Gastrocnemius medialis (tissue), 4 donors: ENCODE measurements at places on chromosomes 3 and 15.

- DNase-seq: no peak
Observed at GRCh38 chr15:29857221-29857789, 35.0 kb upstream of the TJP1 start.

GRCh38 chr3:18841422-18842343, 306.6 kb upstream of the KCNH8 start:
- DNase-seq: no peak

- no peak for DNase-seq
Observed at GRCh38 chr3:58021962-58022361, 13.7 kb downstream of the FLNB start.

DNA sequence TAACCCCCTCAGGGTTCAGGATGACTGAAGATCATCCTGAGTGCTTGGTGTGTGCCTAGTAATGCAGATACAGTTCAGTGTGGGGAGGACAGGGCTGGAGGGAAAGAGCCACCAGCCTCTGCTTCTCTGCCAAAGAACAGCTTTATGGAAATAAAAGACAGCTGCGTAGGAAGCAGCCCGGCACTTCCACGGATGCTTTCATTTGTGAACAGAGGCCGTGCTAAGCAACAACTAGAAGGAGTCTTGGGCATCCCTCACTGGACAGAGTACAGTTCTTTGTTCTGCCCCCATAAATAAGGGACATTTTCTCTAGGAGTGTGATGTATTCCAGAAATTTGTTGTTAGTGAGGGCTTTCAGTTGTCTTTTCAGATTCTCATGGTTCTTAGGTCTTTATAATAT, 194.8 kb upstream of the RGMA start:
- DNase-seq: no peak

DNA sequence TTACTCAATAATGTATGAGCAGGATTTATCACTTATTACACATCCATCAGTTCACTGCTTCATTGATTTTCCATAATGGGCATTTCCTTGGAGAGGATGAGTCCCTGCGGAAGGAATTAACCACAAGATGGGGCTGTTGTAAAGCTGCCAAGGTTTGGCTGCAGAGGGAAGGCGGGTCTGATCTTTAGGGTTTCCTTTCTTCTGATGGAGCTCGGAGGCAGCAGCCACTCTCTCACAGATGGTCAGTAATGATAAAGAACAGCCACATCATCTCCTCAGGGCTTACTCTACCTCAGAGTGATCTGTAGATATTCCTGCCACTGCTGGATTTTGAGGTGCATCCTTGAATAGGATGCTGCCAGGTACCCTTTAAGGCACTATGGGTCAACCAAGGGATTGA, 115.2 kb downstream of the USP13 start:
- no peak for DNase-seq

GRCh38 chr3:37174532-37175126, at the start of gene LRRFIP2:
TSS of gene LRRFIP2 (minus strand) at chr3:37174582. CDS start at chr3:37148983, 25,599 bp downstream.
- DNase-seq: no peak

DNA sequence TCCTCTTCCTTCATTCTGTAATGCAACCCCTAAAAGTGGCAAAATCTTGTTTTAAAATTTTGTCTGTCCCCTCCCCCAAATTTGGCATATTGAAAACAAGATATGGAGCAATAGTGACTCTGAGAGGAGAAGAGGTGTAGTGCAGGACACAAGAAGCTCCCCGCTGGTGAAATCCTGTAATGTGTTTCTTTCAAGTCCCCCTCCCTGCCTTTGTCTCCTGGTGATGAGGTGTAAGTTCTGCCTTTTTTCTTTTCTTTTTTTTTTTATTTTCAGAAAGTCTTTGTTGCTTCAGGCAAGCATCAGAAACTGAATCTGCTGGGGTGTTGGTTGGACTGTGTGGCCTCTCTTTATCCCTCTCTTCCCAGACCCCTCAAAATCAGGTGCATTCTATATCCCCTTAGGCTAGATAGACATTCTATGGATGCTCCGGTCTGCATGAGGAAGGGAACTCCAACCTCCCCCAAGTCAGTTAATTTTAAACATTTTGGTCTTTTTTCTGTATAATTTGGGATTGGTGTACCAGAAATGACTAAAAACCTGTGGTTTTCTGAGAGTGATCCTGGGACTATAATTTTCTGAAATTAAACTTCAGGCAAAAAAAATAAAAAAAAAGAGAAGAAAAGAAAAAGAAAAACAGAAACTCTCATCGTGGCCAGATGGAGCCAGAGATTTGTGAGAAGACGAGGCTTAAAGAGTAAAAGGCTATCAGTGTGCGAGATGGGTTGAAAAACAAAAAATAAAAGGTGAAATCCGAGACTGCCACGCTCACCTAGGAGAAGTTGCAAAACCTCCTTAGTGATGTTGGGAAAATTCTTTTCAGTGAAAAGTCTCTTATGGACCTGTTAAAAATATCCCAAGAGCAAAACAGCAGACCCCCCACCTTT, 21.4 kb downstream of the ACKR2 start:
- no peak for DNase-seq

DNA sequence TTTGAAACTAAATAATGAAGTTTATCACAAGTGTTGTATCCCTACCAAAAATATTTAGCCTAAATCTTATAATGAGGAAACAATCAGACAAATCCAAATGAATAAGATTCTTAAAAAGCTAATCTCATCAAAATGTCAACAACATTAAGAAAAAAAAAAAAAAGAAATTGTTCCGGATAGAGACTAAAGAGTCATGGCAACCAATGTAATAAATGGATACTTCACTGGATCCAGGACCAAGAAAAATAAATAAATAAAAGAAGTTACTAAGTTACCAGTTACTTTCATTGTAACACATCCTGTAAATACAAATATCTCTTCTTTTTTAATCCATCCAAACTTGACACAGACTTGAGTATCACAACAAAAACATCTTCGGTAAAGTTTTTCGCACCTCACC, 607 bp downstream of the MRPL47 start:
- DNase-seq: no peak

DNA sequence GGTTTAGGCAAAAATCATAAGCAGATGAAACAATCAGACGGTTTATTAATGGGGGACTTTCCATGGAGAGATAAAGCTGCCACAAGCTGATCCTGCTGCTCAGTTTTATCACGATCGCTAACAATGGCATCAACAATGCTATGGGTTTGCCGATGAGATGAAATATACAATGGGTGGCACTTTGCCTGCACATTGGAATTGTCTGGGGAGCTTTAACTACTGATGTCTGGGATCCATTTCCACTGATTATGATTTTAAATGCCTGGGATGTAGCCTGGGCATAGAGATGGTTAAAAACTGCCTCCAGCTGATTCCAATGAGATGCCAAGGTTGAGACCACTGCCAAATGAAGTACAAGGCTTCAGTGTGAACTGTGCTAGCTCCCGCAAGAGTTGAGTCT, 30.8 kb downstream of the CRYGS start:
- no peak for DNase-seq

DNA sequence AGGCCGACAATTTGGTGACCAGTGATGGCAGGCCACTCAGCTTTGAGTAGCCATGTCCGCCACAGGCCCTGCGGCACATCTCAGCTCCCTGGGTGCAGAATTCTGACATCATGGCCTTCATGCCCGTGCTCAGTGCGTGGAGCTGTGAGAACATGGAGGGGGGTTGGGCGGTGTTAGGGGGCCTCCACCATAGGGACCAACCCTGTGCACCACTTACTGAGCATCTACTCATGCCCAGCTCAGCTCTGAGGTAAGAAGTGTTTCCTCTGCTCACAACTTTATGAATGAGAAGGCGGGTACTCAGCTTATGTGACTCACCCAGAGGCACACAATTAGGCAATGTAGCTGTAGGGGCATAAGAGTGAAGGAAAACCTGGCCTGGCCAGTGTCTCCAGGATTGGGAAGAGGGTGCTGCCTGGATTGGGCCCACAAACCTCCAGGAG, 10.5 kb downstream of the ACOX2 start:
- no peak for DNase-seq

DNA sequence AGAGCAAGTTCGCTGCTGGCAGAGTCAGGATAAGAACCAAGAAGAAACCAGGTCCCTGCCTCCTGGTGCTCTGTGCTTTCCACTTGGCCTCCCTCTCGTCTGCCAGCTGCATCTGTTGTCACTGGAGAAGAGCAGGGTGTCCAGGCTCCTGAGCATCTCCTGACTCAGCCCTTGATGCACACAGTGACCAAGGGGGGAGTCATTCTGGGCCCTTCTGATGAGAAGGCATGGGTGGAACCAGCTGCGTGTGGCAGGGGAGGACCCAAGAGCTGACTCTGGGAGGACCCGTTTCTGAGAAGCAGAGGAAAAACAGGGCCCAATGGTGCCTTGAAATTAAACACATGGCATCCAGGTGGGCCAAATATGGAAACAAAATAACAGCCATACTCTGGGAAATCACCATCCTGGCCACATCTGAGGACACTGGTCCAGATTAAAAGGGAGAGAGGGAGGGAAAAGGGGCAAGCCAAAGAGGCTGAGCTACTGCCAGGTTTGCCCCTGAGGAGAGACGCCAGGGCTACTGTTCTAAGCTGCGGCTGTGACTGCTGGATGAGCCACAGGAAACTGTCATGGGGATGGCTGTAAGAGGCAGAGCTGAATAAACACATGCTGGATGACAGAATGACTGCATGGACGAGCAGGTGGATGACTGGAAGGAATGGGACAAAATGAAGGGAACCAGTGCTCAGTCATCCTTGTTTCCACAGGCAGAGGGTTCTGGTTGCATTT, 58.1 kb upstream of the CA12 start:
- DNase-seq: no peak

DNA sequence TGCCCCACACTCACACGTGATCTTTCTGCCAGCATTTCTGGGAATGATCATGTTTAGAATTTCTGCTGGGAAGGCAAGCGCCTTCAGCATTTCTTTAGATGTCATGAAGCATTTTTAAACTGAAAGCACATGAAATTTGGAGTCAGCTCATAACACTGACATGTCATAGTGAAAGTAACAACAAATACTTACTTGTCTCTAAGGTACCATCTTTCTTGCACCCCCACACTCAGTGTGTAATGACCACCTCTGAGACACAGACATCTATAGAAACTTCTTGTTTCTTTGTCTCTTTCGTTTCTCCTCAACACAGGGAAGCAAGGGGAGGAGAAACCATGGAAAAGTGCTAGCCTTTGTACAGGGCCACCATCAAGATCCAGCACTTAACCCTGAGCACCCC, 171.7 kb downstream of the RORA start:
- DNase-seq: no peak

DNA sequence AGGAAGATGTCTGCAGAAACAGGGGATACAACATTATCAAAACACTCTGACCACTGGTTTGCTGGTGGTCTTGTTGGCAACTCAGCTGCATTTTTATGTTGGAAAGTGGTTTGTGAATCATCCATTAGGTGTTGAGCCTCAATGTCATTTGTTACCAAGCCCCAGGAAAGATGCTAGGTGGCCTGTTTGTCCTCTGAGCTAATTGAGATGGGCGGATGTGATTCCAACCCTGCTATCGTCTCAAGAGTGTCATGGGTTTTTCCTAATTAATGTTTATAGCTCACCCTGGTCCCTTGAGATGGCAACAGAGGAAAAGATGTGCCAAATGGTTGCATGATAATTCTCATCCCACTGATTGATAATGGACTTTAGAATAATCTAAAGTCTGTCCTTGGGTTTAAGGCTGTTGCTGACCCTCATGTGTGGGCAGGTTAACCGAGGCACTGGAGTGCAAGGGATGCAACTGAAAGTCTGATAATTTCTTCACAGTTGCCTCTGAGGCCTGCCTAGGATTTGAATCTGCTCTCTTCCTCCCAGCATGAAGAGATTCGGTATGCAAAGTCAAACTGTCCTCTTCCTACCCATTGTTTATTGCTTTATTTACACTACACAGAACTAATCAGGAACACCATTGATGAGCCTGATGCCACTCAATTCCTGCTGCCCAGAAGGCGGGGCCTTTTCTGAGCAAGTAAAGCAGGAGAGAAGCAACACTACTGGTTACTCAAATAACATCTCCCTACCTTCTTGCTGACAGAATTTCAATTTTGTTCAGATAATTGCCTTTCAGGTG, 166.2 kb upstream of the TBC1D5 start:
- no peak for DNase-seq

DNA sequence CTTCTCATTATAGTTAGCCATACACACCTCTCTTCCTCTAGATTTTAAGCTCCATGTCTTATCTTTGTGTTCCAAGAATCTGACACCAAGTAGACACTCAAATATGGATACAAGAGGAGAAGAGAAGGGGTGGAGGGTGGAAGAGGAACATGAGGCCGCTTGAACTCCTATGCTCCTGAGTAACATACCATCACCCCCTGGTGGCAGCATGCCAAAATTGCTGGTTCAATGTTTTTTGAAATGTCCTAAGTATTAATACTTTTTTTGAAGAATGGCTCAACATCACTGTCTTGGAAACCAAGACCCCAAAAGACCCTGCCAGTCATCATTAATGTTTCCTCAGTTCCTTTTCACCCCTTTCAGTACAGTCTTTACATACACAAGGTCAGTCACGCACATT, 71.8 kb upstream of the HACD2 start:
- no peak for DNase-seq

DNA sequence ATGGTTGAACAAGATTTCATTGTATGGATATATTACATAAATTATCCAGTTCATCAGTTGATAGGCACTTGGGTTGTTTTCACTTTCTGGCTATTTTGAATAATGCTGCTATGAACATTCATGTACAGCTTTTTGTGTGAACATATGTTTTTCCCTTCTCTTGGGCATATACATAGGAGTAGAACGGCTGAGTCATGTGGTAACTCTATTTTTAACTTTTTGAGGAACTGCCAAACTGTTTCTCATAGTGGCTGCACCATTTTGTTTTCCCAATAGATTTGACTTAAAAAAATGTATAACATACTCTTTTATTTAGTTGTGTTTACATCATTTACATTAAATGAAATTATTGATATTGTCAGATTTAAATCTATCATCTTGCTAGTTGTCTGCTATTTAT, 28.8 kb upstream of the RFX7 start:
- no peak for DNase-seq

DNA sequence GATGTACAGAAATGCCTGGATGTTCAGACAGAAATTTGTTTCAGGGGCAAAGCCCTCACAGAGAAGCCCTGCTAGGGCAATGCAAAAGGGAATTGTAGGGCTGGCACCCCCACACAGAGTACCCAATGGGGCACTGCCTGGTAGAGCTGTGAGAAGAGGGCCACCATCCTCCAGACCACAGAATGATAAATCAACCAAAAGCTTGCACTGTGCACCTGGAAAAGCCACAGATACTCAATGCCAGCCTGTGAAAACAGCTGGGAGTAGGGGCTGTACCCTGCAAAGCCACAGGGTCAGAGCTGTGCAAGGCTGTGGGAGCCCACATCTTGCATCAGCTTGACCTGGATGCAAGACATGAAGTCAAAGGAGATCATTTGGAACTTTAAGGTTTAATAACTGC, 477.9 kb upstream of the NECTIN3 start:
- no peak for DNase-seq

DNA sequence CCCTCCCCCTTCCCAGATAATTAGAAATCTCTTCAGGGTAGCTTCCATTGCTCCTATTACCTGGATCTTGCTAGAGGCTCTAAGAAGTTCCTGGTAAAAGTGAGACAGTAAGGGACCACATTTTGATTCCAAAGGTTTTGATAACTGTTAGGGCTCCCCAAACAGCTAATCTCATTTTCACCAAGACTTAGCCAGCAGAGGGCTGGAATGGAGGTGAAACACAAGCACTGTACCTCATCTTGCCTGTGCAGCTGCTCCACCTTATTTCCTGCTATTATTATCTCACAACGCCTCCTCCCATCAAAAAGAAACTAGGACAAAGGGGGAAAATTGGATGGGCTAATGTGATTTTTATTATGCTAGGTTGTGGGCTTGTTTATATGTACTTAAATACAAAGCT, 7.3 kb downstream of the SETD5 start:
- no peak for DNase-seq
